CD4-positive, alpha-beta memory T cell (primary cell): ENCODE measurements at places on chromosomes 11 and 22.

GRCh38 chr11:124950601-124951330, 3.2 kb upstream of the CCDC15 start:
- H3K27ac ChIP-seq, result no peak overlapping the region
- no peaks in the 10 kb centered on the region for H3K36me3 ChIP-seq
- DNase-seq, result peak; percentile 46
- H3K27me3 ChIP-seq, result no peaks in the 10 kb centered on the region
- no peak overlapping the region for H3K4me3 ChIP-seq

DNA sequence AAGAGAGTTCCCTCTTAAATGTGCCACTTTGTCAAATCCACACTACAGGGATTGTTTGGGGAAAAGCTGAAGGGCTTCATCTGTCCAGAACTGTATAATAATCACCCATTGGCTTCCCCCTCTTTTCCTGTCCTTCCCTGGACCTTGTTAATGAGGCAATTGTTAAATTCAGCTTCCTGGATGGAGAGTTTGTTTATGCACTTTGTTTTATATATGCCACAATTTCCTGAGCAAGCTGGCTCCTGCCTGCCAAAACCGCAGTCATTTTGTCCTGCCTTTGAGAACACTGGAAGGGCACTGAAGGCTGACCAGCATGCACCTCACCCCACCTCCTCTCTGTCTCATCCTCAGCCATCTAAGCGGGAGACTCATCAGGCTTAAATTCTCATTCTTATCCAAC, 86.2 kb downstream of the MSANTD4 start:
- no peaks in the 10 kb centered on the region for H3K27me3 ChIP-seq
- no peaks in the 10 kb centered on the region for H3K4me1 ChIP-seq
- no peak overlapping the region for H3K4me3 ChIP-seq
- no peaks in the 10 kb centered on the region for H3K36me3 ChIP-seq
- H3K27ac ChIP-seq, result no peak overlapping the region

- no peak for DNase-seq
- H3K4me3 ChIP-seq, result no peak overlapping the region
- no peaks in the 10 kb centered on the region for H3K36me3 ChIP-seq
- no peaks in the 10 kb centered on the region for H3K27me3 ChIP-seq
These were observed 85.7 kb upstream of the LIN7C start for GRCh38 chr11:27592098-27592780.

- no peak for DNase-seq
- H3K27me3 ChIP-seq, result no peaks in the 10 kb centered on the region
- peaks cover 26% of the 10 kb centered on the region for H3K4me1 ChIP-seq
- H3K36me3 ChIP-seq, result peaks cover 20% of the 10 kb centered on the region
- no peak overlapping the region for H3K27ac ChIP-seq
These were observed 1.1 kb downstream of the RGL4 start for GRCh38 chr22:23691748-23692423.

GRCh38 chr22:33747576-33748180, 172.6 kb downstream of the LARGE1 start:
- DNase-seq, result no peak
- no peaks in the 10 kb centered on the region for H3K27me3 ChIP-seq
- no peak overlapping the region for H3K4me3 ChIP-seq
- H3K27ac ChIP-seq, result no peak overlapping the region
- no peaks in the 10 kb centered on the region for H3K36me3 ChIP-seq

- H3K4me1 ChIP-seq, result peaks cover 7% of the 10 kb centered on the region
- no peak for DNase-seq
- no peak overlapping the region for H3K27ac ChIP-seq
These were observed 62.5 kb upstream of the SORL1 start for GRCh38 chr11:121389651-121390050.

DNA sequence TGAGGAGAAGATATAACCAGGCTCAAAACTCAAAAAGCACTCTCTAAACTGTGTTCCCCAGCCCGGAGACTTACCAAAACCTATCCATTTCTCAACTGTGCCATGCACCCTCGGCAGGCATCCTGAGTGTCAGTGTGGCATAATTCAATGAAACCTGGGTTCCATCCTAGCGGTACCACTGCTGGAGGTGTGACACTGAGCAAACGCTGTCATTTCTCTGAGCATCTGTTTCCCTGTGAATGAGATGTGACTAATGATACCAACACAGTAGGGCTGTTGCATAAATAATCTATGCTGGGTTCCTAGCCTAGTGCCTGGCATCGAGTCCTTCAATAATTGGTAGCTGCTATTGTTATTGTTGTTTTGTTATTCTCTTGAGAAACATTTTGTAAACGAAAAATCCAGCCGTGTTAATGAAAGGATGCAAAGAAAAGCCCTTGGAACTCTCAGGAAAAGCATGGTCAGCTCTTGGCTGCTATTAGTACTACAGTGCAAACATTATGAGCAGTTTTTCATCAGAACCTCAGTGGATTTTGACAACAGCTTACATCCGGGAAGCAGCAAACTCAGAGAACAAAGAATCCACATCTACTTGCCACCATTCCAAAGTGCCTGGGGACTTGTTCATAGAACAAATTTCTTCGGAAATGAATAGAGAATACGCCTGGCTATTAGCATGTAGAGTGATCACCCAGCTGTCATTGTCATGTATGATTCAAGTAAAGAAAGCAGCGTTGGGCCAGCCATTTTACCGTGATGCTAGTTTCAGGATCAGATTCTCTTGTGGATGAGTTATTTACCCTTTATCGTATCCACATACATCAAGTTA, 53.7 kb downstream of the TECTA start:
- DNase-seq, result no peak
- H3K4me1 ChIP-seq, result no peaks in the 10 kb centered on the region
- no peak overlapping the region for H3K27ac ChIP-seq
- H3K27me3 ChIP-seq, result no peaks in the 10 kb centered on the region
- H3K4me3 ChIP-seq, result no peak overlapping the region
